ENCODE measurements at places on chromosomes 12 and 14. TPM values are rescaled to one million over a fixed set of nuclear protein-coding genes. Genes with fewer than 3 reads are reported as not detected.

Gene PLCZ1
- polyA plus RNA-seq, result not detected

Gene KRT85
- polyA plus RNA-seq, result 4.8 TPM

Gene CLEC4C
- not detected for polyA plus RNA-seq

Gene IFNG-AS1
- polyA plus RNA-seq, result not detected

Gene CIDEB
- polyA plus RNA-seq, result 0.33 TPM

Gene CLEC4D
- polyA plus RNA-seq, result not detected

Gene GYS2
- polyA plus RNA-seq, result 0.04 TPM

Gene OR10G2
- polyA plus RNA-seq, result not detected

Measured in A549 (cell line).